NAMALWA (cell line): ENCODE measurements at places on chromosomes 7 and 10.

GRCh38 chr7:23430893-23431259, 39.4 kb downstream of the IGF2BP3 start:
- no peak for DNase-seq

DNA sequence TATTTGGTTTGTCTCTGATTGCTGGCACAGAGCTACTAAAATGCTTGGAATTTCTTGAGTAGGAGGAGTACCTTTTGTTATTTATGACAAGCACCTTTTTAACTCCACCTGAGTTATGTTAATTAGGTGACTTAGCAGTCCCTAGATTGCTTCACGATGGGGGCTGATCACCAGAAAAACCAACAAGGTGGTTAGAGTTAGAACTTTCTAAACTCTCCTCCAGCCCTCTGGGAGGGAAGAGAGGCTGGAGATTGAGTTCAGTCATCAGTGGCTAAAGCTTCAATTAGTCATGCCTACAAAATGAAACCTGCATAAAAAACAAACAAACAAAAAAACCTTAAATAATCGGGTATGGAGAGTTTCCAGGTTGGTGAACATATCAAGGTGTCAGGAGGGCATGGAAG, 23.6 kb upstream of the ING3 start:
- no peak for DNase-seq

DNA sequence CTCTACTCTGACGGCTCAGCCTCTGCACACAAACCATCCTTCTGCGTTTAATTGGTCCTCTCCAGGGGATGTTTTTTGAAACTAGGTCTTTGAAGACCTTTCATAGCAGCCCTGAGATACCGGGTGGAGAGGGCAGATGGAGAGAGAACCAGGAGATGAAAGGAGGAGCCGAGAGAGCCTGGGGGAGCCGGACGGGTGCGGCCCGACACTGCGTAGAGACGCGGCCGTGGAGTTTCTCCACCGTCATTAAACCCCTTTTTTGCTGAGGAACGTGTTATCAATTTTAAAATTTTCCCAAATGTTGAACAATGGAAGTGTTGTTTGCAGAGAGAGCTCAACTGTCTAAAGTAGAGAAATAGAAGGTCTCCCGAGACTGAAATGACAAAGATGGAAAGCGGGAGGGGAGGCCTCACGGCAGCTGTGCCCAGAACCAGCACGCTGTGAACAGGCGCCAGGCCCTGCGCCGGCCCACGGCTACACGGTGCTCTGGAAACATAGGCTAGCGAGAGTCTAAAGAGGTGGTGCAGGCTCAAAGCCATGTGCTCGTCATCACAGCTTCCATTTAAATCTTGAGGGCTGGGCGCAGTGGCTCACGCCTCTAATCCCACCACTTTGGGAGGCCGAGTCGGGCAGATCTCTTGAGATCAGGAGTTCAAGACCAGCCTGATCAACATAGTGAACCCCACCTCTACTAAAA, 307.0 kb downstream of the PTPRN2 start:
- DNase-seq, result no peak

DNA sequence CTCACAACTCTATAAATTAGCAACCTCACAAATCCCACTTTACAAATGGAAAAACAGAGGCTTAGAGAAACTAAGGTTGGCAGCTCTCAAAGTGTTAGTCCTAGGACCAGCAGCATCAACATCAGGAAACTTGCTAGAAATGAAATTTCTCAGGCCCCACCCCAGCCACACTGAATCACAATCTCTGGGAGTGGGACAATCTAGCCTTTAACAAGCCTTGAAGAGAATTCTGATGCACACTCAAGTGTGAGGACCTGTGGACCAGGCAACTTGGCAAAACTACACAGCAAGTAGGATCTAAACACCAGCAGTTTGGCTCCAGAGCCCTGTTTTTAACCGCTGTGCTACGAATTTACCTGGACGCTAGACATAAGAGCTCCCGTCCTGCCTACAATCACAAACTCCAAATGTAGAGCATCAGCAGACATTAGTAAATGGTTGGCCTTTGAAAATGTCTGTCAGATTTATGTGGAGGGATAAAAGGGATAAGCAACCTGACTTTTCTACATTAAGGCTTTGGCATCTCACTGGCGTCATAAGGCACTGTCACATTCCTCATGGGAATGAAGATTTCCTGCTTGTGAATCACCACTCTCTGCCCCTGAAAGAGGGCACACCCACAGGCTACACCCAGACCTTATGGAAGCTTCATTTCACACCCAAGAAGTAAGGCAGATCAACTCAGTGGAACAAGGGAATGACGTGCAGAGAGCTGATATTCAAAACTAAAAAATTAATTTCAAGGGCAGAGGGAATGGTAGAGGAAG, 34.5 kb downstream of the PPP1R3C start:
- DNase-seq, result no peak

DNA sequence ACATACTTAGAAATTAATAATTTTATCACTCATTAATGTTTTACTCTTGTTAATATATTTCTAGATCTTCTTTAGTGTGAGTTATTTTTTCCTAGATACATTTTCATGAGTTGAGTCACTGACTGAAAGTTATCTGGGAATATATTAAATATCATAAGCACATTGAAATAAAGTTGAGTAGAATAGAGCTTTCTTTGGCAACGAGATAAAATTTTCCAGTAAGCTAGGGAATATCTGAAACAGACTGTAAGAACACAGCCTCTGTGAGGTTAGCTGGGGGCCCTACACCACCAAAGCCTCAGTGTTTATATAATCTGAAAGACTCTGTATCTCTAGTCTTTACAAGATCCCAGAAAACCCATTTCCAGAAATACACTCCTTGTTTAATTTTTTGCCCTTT, 347.8 kb upstream of the PLXDC2 start:
- no peak for DNase-seq

DNA sequence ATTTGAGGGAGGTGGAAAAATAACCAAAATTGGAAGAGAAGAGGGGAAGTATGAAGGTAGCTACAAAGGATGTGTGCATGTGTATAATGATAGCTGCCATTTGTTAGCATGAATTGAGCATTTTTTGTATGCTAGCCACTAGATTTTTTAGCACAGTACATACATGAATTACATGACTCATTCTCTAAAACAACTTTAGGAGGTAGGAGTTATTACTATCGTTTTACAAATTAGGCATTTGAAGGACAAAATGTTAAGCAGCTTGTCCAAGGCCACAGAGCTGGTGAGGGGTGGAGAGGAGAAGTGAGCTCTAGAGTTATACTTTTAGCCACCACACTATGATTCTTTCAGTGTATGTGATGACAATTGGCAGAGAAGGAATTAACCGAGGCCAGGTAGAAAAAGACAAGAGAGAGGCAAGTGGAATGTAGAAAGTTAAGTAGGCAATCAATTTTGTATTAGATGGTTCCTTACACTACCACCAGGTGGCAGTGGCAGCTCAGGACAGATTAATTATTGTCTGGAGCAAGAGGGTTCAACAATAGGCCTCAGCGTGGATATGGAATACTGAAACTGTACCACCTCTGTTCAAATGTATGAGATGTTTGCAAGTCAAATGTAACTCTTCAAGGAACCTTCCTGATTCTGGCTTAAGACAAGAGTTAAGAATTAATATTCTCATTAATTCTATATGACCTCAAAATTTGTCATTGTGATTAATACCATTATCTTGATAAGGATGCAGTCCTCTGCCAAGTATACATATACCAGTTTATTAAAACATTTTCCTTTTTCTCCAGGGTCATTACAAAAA, 128.0 kb downstream of the MBL2 start:
- peak; percentile 58 for DNase-seq

- DNase-seq, result no peak
These were observed 27.9 kb downstream of the GTF2IRD1 start for GRCh38 chr7:74481458-74482196.

DNA sequence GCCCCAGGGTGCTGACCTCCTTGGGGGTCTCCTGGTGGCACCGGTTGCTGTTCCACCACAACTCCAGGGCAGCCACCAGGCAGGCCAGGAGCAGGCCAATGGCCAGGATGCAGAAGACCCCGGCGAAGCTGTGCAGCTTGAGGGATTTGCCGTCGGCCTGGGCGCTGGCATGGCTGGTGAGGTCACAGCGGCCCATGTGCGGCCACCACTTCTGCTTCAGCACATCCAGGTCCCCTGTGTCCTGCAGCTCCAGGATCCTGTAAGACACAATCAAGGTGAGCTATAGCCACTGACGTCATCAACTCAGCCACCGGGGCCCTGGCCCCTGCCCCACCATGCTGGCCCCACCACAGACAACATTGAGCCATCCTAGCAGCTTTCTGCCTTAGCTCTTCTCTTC, 753.2 kb downstream of the GRID1 start:
- no peak for DNase-seq

GRCh38 chr10:14528450-14528849, 197.7 kb upstream of the FRMD4A start:
- no peak for DNase-seq

DNA sequence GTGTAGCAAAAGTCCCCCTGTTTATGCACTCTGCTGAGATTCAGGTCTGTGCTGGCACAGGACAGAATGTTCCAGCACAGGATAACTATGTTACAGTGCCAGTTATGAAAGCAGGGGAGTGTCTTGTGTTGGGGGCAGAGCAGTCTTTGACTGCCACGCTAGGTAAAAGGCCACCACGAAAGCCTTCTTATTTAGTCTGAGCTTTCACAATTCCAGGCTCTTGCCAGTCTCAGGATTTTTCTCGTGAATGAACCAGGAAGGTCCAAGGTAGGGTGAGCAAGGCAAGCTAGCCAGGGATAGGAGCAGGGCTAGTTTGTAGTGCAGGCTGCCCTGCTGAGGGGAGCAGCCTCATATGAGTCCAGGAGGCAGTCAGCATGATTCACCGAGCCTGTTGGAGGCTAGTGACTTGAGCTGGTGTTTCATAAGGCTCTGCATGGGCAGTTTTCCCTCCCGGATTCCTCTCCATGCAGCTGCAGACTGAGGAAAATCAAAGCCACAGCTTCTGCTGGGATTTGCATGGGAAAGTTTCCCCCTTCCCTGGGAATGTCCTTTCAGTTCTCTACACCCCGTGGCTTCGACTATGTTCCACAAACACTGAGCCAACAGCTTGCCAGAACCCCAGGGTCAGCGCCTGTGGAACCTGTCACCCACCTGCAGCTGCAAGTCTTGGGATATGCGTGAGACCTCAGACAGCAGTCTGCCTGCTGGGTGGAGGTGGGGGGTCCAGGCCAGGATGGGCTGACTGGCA, 112.3 kb downstream of the JCAD start:
- DNase-seq, result no peak

GRCh38 chr7:26166684-26167266, 14.8 kb downstream of the NFE2L3 start:
- DNase-seq, result no peak

- no peak for DNase-seq
These were observed 133.6 kb downstream of the CUBN start for GRCh38 chr10:16995867-16996529.

DNA sequence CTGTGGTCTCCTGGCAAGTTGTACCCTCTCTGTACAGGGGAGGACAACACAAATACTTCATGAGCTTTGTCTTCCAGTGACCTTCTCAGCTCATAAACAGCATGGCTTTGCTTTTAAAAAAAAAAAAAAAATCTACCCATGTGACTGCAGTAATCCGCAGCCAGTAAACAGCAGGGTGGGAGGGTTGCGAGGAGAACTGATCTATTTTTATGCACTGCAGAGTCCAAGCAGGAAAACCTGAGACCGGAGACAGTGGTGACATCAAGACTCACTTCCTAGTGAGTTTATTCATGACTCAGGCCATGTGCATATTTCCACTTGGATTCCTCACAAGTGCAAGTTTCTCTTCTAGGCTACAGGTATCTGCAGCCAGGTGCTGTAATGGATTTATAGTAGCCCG, 127.9 kb downstream of the NRF1 start:
- no peak for DNase-seq

GRCh38 chr10:62433901-62434300, 59.7 kb downstream of the ZNF365 start:
- DNase-seq, result no peak

- DNase-seq, result no peak
These were observed 5.4 kb upstream of the HKDC1 start for GRCh38 chr10:69214666-69215131.

DNA sequence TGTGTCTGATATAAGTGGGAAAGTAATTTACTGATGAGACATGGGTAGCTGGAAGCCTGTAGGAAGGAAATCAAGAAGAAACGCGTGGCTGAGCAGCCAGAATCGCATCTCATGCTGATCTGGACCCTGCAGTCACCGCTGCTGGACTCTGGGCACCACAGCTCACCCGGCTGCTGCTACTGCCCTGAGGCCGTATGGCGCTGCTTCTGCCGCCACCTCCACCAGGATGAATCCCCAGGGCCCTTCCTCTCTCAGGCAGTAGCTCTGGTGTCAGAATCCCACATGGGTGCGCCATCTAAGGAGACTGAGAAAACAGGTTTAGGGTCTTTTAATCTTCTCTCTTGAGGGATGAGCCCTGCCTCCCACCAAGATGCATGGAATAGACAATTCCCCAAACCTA, 70.3 kb upstream of the AGK start:
- DNase-seq, result no peak

- DNase-seq, result no peak
These were observed 73.9 kb upstream of the LEP start for GRCh38 chr7:128167042-128167701.

DNA sequence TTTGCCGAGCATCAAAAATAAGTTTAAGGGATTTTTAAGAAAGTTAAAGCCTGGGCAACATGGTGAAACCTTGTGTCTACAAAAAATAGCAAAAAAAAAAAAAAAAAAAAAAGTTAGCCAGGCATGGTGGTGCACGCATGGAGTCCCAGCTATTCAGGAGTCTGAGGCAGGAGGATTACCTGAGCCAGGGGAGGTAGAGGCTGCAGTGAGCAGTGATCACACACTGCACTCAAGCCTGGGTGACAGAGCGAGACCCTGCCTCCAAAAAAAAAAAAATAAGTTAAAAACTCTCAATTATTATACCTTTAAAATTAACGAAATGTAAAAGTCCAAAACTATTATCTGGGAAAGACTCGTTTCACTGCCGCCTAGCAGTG, 35.0 kb upstream of the DAGLB start:
- DNase-seq, result no peak

DNA sequence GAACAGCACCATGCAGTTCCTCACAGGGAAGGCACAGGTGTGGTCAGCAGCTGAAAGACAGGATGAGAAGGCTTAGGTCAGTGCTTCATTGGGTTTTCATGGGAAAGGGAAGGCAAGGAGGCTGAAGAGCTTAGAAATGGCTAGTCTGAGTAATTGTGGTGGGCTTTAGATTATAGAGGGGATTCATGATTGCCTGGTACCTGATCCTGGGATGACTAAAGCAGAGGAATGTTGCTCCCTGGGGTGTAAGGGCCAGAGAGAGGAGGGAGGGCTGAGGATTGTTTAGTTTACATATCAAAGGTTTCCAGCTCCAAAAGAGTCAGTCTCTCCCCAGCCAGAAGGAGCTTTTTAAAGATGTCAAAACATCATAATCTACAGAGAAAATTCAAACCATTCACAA, 396.3 kb upstream of the POM121L12 start:
- DNase-seq, result no peak

GRCh38 chr10:62795100-62795499, 9.4 kb upstream of the ADO start:
- DNase-seq, result no peak

- DNase-seq, result no peak
These were observed 59.4 kb downstream of the USP6NL start for GRCh38 chr10:11551916-11552602.

GRCh38 chr10:123100030-123100762, 35.6 kb upstream of the HMX3 start:
- peak; percentile 8 for DNase-seq
